AG09319 (cell line): ENCODE measurements at places on chromosomes 12 and 14.

DNA sequence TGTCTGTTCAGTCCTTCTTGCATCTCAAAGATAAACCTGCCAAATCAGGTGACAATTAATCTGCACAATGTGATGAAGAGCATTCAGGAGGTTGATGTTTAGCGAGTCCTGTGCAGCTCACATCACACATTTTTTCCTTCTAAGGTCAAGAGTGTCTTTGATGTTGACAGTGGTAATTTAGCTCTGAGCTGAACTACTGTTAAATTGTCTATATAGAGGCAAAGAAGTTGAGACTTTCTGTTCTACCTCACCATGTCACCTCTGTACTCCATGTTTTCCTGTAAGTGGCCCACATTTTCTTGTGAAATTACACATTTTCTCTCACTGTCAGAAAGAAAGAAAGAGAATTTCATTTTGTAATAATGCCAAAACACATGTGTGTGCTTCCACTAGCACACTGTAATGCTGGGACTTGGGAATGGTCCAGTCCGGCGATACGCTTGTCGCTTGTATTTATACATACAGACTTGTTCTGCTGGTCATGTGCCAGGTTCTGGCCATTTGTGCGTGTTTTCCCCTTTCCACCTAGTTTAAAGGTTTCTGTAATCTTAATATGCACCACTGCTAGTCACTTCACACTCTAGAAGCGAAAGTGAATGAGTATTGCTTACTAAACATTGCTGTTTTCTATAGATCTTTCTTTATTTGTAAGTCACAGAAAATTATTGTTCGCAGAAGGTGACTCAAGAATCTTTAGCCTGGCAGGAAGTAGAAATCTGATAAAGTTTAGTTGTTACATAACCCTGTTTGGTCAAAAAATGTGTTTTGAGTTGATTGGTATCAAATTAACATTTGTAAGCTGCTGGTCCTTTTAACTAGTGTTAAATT lies 328.9 kb downstream of the TMTC2 start:
- no peak for DNase-seq

DNA sequence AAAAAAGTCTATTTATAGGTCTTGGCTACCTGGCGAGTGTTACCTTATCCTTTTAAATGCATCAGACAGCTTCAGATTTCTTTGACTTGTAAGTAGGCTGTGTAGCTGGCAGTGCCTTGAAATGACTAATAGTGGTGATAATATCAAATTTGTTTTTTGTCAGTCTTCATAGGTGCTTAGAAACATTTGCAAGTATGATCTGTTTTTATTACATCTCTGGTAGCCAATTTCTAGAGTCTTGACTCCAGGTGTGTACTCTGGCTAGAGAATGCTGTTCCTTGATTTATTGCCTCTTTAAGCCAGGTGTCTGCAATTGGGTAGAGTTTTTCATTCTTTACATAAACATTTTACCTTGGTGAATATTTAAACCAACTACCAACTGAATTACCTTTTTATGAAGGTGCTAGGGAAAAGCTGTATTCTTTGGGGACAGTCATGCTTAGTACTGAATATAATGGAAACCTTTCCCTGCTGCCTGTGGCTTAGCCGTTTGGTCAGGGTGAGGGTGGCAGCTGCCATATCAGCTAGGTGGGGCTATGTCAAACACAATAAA lies 32.6 kb downstream of the MLXIP start:
- no peak for DNase-seq

GRCh38 chr12:113005762-113006161 lies 27.4 kb downstream of the OAS2 start:
- no peak for DNase-seq

GRCh38 chr12:99975321-99975720 lies 9.4 kb downstream of the ANKS1B start:
- no peak for DNase-seq

DNA sequence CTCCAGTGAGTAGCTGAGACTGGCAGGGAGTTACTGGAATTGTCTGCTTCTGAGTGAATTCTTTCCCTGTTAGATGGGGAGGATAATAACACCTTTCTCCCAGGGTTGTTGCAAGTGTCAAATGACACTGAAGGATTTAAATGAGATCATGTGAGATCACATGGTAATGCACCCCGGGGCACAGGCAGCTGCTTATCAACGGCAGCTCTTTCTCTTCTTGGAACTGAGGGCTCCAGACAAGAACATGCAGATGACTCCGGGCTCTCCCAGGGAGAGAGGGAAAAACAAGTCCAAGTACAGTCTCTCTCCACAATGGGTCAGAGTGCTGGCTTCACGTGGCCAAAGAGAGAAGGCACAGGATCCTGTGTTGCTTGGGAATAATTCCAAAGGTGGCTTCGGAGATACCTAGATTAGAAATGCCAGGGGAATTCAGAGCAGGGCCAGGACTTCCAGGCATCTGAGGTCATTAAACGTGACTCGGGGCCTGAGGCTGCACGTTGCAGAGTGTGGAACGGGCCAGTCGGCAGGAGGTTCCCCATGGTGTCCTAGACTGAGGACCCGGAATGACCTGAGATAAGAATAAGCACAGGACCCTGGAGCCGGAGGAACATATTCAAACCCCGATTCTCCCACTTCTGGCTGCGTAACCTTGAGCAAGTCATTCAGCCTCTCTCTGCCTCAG lies 109.2 kb downstream of the PRMT8 start:
- DNase-seq: no peak

- no peak for DNase-seq
These were observed 178.1 kb upstream of the NOVA1 start for GRCh38 chr14:26775765-26776563.

DNA sequence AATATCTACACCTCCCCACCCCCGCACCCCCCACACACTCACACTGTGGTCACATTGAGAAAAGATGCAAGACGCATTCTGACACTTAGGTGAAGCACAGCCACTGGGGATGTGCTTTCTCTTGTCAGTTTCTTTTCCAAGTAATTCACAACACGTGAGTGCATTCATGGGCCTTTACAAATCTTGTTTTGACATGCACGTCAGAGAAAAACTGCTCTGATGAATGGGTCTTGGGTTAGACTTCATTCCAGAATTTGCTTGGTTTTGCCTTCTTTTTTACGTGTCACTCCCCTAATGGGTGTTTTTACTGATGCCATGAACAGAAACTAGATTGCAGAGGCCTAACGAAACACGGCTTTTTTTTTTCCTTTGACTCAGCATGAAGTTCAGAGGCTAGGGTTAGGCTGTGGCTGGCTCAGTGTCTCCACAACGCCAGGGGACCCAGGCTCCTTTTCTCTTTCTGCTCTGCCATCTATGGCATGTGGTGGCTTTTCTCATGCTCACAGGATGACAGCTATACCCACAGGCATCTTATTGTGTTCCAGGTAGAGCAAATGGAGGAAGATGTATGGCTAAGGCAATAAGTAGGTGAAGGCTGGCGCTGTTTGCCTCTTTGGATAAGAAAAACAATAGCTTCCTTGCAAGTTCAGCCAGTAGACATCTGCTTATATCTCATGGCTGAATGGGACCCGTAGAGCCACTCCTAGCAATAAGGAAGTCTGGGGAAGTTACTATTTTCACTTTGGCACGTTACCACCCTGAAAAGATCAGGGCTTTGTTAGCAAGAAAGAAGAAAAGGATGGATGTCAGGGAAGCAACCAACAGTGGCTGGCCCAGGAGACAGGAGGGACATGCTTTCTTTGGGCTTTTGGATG lies 253.3 kb downstream of the SLC15A4 start:
- no peak for DNase-seq

- DNase-seq: no peak
These were observed 145.1 kb downstream of the ACSS3 start for GRCh38 chr12:81222846-81223592.
